Gastrocnemius medialis (tissue), 4 donors: ENCODE measurements at places on chromosomes 4 and X. TPM values are rescaled to one million over a fixed set of nuclear protein-coding genes. Genes with fewer than 3 reads are reported as not detected.

Gene DCAF4L1
- 0.36 TPM for total RNA-seq

Gene BRS3
- total RNA-seq: not detected

Gene CT45A5
- total RNA-seq: not detected

Gene GLOD5
- total RNA-seq: not detected

Gene NAA15
- total RNA-seq: 25.0 TPM
